ENCODE measurements at places on chromosomes 2 and 18. TPM values are rescaled to one million over a fixed set of nuclear protein-coding genes. Genes with fewer than 3 reads are reported as not detected.

DNA sequence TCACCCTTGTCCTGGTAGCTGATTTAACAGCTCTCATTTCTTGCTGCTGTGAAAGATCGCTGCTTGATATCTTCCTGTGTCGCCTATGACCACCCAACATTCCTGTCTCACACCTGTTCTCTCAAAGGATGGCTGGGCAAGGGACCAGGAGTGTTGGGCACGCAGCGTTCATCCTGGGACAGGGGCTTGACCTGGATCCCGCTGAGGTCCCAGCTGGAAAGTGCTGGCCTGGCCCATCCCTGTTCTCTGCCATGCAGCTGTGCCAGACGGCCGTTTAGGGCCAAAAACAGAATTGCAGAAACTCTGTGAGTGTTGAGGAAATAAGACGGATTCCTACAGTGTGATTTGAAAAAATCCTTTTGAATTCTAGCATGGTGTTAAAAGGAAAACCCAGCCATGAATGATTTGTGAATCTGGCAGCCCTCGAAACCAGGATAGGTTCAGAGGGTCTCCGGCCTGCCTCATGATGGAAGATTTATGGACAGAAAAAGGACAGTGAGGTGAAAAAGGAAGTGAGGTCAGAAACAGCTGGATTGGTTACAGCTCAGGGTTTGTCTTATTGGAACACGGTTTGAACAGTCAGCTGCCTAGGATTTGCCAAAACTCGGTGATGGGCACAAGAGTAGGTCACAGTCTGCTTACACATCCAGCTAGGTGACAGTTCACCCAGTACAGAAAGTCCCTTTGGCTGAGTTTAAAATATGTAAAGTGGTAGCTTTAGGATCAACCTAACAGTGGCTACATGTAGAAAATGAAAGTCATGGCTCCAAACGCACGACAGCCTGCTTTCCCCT lies 164.8 kb downstream of the DCDC2C start:
- no peak overlapping the region for H3K4me3 ChIP-seq
- DNase-seq: no peak
- no peaks in the 10 kb centered on the region for H3K27me3 ChIP-seq
- no peak overlapping the region for H3K27ac ChIP-seq

DNA sequence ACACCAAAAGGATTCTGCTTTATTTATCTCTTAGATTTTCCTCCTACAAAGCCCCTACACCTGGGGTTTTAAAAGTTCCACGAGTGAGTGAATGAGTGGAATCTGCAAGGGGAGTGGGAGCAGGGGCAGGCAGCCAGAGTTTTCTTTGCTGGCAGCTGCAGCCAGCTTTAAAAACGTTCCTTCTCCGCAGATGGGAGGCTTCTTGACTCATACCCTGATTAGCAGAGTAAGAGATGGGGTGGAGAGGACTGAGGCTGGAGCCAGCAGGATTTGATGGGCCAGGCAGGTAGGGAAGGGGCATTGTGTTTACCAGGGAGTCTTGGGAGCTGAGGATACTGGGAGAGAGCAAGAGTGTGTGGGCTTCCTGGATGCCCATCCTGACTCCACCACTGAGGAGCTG lies 99.6 kb upstream of the TNP1 start:
- no peak for DNase-seq
- H3K27ac ChIP-seq: no peak overlapping the region
- H3K36me3 ChIP-seq: peaks cover 11% of the 10 kb centered on the region
- H3K4me1 ChIP-seq: peaks cover 3% of the 10 kb centered on the region

DNA sequence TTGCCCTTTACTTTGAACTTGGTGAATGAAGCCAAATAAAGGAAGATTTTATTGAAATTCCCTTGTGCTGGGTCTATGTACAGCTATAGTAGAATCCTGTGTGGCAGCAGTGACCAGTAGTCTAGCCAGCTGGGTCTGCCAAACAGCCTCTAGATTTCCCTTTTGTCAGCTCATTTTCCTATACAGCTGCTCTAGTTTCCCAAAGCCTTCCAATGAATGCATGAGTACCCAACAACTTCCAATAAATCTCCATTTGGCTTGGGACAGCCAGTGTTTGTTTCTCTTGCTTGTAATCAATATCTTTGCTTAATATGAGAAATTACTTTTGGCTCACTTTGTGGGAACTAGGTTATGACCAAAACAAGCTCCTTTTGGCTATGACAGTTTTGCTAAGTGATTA lies 43.6 kb downstream of the SCN9A start:
- no peaks in the 10 kb centered on the region for H3K27me3 ChIP-seq
- H3K4me1 ChIP-seq: no peaks in the 10 kb centered on the region
- no peak for DNase-seq
- no peaks in the 10 kb centered on the region for H3K36me3 ChIP-seq

Gene SERPINB7
- not detected for total RNA-seq

Gene SLC38A11
- not detected for total RNA-seq

- H3K4me3 ChIP-seq: no peak overlapping the region
- no peaks in the 10 kb centered on the region for H3K4me1 ChIP-seq
Observed at GRCh38 chr2:215692387-215693079, 256.7 kb upstream of the FN1 start.

DNA sequence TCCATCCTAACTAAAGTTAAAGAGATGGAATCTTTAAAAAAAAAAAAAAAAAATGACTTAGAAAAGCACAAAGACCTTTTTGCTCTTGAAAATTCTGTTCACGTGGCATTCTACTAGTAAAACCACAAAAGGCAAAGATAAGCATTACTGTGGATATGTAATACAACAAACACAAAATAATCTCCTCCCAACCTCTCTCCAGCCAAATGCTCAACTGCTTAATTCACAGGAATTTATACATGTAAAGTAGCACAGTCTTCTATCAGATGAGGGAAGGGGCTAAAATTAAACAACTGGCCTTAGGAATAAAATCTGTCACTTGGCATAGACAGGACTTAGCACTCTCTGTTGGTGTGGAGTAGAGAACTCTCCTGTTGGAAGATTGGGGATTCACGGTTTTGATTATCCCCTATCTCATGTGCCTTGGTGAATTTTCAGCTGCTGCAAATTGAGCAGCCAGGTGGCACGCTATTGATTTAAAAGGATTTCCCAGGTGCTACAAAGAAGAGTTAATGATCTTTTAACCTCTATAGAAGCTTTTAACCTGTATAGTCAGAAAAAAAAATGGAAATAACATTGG lies 57.4 kb downstream of the ATIC start:
- DNase-seq: no peak
- H3K4me3 ChIP-seq: no peak overlapping the region
- H3K27ac ChIP-seq: no peak overlapping the region
- no peaks in the 10 kb centered on the region for H3K4me1 ChIP-seq

Gene MZT2B
- total RNA-seq: 172 TPM

DNA sequence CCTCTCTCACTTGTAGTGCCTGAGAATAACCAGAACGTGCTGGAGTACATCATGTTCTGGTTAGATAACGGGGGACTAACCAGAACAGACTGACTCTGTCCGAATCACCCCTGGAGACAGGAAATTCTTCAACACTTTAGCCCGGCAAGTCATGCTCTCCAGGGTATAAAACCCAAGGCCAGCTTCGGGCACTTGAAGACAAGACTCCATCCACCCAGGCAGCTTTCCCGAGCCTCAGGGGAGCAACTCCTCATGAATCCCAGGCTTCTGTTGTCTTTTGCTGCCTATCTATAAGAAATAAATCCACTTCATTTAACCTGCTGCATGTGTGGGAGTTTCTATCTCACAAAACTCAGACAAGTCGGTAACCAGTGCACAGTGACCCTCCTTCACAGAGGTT lies 99.6 kb downstream of the KCNF1 start:
- H3K4me1 ChIP-seq: peaks cover 37% of the 10 kb centered on the region
- H3K4me3 ChIP-seq: no peak overlapping the region
- peaks cover 19% of the 10 kb centered on the region for H3K27me3 ChIP-seq
- no peaks in the 10 kb centered on the region for H3K36me3 ChIP-seq
- DNase-seq: no peak
- H3K27ac ChIP-seq: no peak overlapping the region

DNA sequence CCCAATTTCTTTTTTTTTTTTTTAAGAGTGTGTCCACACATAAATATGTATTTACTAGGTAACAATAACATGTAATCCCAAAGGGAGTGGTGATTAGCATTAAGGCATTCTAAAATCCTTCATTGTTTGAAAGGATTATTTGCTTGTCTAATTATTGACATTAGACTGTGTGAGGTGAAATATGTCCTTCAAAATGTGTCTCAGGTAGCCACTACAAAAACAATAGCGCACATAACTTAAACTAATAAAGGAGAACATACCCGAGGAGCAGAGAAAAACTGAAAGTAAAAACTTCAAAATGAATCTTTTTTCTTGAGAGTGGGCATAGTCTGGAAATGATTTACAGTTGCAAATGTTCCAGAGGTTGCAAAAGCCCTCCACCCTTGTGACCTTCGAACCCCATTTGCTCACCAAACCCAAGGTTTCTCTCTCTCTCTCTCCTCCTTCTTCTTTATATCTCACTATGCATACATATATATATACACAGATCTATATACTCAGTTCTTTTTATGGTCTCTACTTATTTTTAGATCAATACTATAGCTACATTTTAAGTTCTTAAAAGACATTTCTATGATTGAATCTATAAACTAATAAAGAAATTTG lies 24.4 kb upstream of the FRZB start:
- no peaks in the 10 kb centered on the region for H3K36me3 ChIP-seq
- peaks cover 3% of the 10 kb centered on the region for H3K27me3 ChIP-seq

- no peak for DNase-seq
- no peak overlapping the region for H3K4me3 ChIP-seq
- peaks cover 7% of the 10 kb centered on the region for H3K27me3 ChIP-seq
- H3K4me1 ChIP-seq: peaks cover 27% of the 10 kb centered on the region
- H3K27ac ChIP-seq: no peak overlapping the region
Observed at GRCh38 chr18:48590678-48591077, 51.8 kb downstream of the CTIF start.

DNA sequence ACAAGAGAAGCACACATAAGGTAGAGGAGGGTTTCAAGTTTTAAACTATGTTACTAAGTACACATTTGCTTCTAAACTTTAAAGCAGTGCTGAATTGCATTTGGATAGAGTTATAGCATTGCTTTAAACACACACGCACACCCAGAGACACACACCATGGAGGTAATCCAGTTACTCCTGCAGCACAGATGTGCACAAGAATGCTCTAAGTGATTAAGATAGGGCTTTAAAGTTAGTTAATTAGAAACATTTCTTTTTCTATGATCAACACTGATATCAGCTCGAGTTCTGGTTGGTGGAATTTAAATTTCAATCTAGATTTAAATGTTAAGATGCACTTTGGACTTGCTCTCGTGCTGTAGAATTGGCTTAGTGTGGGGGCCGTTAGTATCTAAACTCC lies 492.3 kb downstream of the ZEB2 start:
- no peak overlapping the region for H3K27ac ChIP-seq
- H3K4me3 ChIP-seq: no peak overlapping the region
- H3K4me1 ChIP-seq: no peaks in the 10 kb centered on the region
- DNase-seq: no peak
- no peaks in the 10 kb centered on the region for H3K36me3 ChIP-seq

- DNase-seq: no peak
- H3K27ac ChIP-seq: no peak overlapping the region
- H3K36me3 ChIP-seq: peaks cover 4% of the 10 kb centered on the region
- no peak overlapping the region for H3K4me3 ChIP-seq
- H3K4me1 ChIP-seq: peaks cover 11% of the 10 kb centered on the region
Observed at GRCh38 chr18:69755041-69755440, 192.6 kb downstream of the CD226 start.
